Fibroblast of mammary gland (primary cell): ENCODE measurements at places on chromosomes 12 and 14.

GRCh38 chr14:40629144-40629543 is 977.5 kb upstream of the LRFN5 start:
- no peak for DNase-seq

DNA sequence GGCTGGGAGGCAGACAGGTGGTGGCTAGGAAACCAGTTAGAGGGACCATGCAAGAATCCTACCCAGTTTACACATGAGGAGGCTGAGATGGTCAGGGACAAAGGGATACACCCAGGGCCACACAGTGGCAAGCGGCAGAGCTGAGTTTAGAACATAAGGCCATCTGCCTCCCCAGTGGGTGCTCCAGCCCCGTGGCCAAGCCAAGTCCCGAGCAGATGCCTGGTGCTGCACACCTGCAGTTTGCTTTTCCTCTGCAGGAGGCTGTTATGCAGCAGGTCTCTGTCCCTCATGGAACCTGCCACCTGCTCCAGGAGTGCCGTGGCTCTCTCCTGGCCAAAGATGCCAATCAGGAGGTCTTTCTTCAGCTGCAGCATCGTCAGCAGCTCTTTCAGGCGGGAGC is 70.8 kb downstream of the SYNE3 start:
- no peak for DNase-seq

DNA sequence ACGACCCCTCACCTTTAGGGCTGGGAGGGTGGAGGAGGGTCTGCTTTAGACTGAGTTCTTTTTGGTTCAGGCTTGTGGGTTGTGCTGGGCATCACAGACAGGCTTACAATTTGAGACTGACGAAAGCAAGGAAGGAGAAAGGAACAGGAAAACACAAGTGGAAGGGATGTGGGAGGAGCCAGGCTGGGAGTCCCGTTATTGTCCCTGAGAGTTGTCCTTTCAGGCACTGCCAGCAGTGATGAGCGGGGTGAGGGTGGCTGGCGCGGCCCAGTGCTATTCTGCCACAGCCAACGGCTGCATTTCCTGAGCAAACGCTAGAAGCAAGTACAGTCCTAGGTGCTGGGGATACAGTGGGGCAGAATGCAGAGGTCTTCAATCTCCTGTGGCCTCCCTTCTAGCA is 29.2 kb upstream of the TSPAN9 start:
- DNase-seq, result no peak

- no peak for DNase-seq
These were observed 285.8 kb upstream of the GRIP1 start for GRCh38 chr12:66964629-66965028.

DNA sequence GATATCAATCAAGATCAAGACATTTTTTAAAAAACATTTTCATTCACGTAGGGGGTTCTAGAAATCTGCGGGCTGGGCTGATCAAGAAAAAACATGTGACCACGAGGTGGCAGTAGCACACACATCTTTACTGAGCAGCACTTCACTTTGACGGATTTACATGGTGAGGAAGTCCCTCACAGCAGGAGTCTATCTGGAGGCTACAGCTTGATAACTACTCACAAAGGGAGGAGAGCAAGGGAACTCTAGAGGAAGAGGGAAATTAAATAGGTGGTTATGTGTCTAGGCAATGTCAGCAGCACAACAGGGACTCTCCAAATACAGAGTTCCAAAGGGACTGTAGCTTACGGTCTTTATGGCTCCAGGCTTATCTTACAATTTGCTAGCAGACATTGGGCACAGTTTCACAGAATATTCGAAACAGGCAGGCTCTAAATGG is 248.1 kb downstream of the DPY19L2 start:
- peak; percentile 59 for DNase-seq

GRCh38 chr12:6367065-6367968 is 8.0 kb downstream of the SCNN1A start:
- peak; percentile 51 for DNase-seq

DNA sequence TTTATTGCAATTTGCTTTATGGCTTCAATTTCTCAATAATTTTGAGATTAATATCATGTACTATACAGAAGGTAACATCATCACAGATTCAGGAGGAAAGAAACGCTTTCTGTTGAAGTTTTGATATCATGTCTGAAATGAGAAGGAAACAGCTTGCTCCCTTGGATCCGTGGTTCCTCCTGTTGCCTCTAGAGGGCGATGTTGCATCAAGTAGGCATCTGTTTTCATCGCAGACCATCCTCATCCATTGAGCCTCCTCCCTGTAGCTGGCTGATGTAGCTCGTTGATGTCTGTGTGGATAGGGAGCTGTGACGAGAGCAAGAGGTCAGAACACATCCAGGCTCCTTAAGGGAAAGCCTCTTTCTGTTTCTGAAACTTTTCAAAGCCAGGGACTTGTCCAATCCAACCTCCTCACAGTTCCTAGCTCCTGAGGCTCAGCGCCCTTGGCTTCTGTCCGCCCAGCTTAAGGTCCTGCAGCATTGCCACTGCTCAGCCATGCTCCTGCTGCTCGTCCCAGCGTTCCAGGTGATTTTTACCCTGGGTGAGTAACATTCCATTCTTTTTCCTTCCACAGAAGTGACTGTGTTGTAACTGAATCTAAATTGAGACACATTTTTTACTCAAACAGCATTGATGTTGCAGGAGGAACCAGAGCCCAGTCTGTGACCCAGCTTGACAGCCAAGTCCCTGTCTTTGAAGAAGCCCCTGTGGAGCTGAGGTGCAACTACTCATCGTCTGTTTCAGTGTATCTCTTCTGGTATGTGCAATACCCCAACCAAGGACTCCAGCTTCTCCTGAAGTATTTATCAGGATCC is 304.8 kb upstream of the OR4E1 start:
- DNase-seq, result peak; percentile 33
